RWPE2 (cell line): ENCODE measurements at places on chromosomes 6 and 20.
A peak's percentile ranks its signal among the peaks of the same experiment; 100 is the strongest.

GRCh38 chr6:134196568-134197193, 121.2 kb downstream of the SGK1 start:
- H3K27me3 ChIP-seq = no peaks in the 10 kb centered on the region
- no peaks in the 10 kb centered on the region for H3K4me1 ChIP-seq
- no peak overlapping the region for H3K27ac ChIP-seq
- no peak for DNase-seq
- H3K4me3 ChIP-seq = no peak overlapping the region

DNA sequence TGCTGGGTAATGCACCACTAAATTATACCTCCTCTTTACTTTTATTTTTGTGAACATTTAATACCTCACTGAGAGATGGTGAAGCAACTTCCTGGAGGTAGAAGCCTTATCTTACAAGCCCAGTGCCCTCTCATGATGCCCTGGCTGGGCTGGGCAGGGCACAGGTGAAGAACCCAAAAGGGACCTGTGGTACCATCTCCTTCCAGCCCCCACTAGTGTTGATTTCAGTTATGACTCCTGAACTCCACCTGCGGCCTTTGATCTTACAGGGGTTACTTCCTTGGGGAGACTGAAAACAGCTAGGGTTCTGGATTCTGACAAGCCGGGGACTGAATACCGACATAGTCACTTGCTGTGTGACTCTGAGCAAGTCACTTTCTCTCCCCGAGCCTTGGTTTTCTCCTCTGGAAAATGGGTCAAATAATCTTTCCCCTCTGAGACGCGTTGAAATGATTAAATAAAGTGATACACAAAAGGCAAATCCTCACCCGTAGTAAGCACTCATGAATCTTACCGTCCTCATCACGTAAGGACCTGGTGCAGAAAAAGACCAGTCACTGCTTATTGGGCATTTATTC, 1.2 kb downstream of the SLC13A3 start:
- no peak for DNase-seq
- H3K27ac ChIP-seq = no peak overlapping the region
- no peaks in the 10 kb centered on the region for H3K4me1 ChIP-seq
- no peaks in the 10 kb centered on the region for H3K36me3 ChIP-seq
- peaks cover 11% of the 10 kb centered on the region for H3K27me3 ChIP-seq
- H3K4me3 ChIP-seq = no peak overlapping the region

- no peaks in the 10 kb centered on the region for H3K4me1 ChIP-seq
- no peak overlapping the region for H3K4me3 ChIP-seq
- no peak overlapping the region for H3K27ac ChIP-seq
- no peak for DNase-seq
- no peaks in the 10 kb centered on the region for H3K36me3 ChIP-seq
Observed at GRCh38 chr6:157226026-157226625, 97.2 kb downstream of the TMEM242 start.

DNA sequence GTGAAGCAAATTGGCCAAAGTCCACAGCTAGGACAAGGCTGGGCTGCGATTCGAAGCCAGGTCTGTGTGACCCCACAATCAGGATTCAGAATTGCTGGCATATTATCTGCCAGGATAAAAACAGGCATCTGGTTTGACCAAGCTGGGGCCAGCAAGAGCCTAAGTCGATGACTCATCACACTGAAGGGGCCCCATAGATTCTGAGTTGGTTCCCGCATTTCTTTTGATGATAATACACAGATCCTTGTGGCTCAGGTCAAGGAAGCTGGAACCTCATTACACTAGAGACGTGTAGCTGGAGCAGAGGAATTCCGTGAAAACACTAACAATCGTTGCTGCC, 6.5 kb downstream of the KCNB1 start:
- H3K27ac ChIP-seq = no peak overlapping the region
- H3K36me3 ChIP-seq = no peaks in the 10 kb centered on the region
- H3K27me3 ChIP-seq = peaks cover 17% of the 10 kb centered on the region
- no peak overlapping the region for H3K4me3 ChIP-seq
- DNase-seq = no peak

DNA sequence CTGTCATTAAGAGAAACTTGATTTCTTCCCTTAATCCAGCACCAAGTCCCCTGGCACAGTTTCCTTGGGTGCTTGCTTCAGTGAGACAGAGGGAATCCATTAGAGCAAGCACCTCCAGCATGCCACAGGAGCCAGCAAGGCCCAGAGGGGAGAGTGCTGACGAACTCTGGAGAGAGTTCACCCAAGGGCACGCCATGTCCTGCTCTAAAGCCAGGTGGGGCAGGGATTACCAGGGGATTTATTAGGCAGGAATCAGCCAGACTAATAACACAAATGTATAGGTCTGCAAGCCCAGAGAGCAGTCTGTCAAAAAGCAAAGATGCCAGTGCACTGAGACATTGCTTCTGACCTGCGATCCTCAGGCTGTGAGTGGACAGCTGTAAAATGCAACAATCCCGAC, 155.4 kb upstream of the SYNDIG1 start:
- H3K36me3 ChIP-seq = no peaks in the 10 kb centered on the region
- no peak overlapping the region for H3K27ac ChIP-seq
- H3K27me3 ChIP-seq = no peaks in the 10 kb centered on the region
- no peak overlapping the region for H3K4me3 ChIP-seq
- DNase-seq = no peak

GRCh38 chr6:112037783-112038216, 16.1 kb upstream of the CCN6 start:
- no peak for DNase-seq
- H3K4me1 ChIP-seq = peaks cover 3% of the 10 kb centered on the region
- H3K27ac ChIP-seq = no peak overlapping the region
- H3K36me3 ChIP-seq = no peaks in the 10 kb centered on the region
- no peaks in the 10 kb centered on the region for H3K27me3 ChIP-seq

DNA sequence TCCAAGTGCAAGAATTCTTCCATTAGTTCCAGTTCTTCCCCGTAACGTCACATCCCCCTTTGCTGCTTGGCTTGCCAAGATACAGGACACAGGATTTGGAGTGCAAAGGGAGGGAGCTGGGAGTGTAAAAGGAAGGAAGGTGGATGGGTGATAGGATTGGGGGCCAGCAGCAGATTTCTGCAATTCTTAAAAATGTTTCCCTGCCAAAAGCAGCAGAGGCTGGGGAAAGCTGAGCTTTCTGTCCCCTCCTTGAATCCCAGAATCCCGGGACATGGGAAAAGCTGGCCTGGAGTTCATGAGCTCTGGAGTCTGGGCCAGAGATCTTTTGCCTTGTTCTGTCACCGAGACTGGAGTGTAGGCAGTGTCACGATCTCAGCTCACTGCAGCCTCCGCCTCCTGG, 60.0 kb upstream of the EPB41L1 start:
- no peak overlapping the region for H3K4me3 ChIP-seq
- H3K27ac ChIP-seq = no peak overlapping the region
- no peaks in the 10 kb centered on the region for H3K27me3 ChIP-seq
- H3K4me1 ChIP-seq = peaks cover 23% of the 10 kb centered on the region

DNA sequence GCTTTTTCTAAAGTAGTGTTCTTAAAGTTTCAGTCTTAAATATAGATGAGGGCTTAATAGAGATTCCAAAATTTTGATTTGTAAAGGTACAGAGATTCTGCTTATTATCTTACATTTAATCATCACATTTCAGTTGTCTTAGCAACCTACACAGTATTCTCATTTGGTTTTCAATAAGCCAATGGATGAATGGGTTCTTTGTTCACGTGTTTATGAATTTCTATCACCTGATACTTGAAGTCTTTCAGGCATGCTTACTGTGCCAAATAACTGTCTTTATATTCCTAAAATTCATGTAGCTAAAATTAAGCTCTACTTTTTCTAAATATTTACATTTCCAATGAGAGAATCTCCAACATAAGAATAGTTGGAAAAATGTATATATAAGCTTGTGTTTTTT, 152.7 kb downstream of the EYA4 start:
- no peak for DNase-seq
- H3K4me1 ChIP-seq = no peaks in the 10 kb centered on the region
- no peaks in the 10 kb centered on the region for H3K36me3 ChIP-seq
- no peak overlapping the region for H3K4me3 ChIP-seq
- H3K27ac ChIP-seq = no peak overlapping the region

DNA sequence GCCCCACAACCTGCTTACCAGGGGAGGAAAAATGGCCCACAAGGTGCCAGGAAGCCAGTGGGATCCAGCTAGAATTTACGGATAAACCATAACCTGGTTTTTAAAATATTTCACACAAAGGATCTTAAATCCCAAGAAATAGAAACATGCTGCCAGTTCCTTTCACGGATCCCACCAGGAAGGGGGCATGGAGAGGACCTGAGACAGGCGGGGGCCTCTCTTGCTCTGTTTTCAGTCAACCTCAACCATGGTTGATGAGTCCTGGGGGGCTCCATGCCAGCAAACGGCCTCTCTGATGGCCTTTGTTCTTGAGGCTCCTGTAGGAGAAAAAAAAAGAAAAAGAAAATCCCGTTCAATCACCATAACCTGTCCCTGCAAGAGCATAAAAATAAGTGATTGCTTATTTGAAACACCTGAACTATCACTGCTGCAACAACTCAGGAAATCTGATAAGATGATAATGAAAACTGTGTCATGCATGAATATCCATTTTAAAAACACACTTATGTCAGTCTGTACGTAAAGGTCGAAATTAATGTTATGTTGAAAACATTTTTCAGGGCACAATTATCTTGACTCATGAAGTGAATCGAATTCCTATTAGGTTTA, 125.8 kb upstream of the CST7 start:
- no peaks in the 10 kb centered on the region for H3K27me3 ChIP-seq
- H3K4me3 ChIP-seq = no peak overlapping the region
- DNase-seq = peak; percentile 13
- H3K27ac ChIP-seq = no peak overlapping the region

- no peak overlapping the region for H3K27ac ChIP-seq
- peaks cover 27% of the 10 kb centered on the region for H3K36me3 ChIP-seq
- peaks cover 5% of the 10 kb centered on the region for H3K4me1 ChIP-seq
- no peaks in the 10 kb centered on the region for H3K27me3 ChIP-seq
- no peak for DNase-seq
Observed at GRCh38 chr6:29941016-29941415, 1.3 kb upstream of the HLA-A start.

DNA sequence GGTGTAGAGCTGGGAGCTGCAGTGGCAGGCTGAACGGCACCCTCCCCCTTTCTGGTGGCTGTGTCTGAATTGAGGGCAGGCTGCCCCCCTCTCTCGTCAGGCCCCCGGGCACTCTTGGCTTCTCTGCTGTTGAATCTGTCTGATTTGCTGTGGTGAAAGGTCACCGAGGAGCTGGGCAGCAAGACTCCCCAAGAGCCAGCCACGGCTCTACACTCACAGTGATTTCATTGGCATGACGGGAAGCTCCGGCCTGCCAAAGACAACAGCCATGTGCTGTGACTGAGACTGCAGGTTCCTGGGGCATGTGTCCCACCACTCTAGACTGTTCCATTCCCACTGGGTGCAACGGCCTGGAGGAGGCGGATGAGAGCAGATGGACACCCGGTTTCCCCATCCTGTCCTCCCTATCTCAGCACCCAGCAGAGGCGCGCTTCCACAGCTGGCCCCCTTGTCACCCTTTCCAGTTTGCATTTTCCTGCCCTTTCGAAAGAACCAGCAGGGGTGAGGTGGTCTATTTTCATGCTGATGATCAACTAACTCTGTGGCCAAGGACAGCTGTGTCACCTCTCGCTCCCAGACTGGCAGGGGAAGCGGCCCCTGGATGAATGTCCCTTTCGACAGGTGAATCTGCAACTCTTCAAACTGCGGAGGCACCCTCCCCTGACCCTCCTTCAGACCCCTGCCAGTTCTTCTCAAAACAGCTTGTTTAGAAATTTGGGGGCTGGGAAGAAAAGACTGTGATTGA, 2.2 kb downstream of the APCDD1L start:
- H3K4me1 ChIP-seq = peaks cover 4% of the 10 kb centered on the region
- no peak overlapping the region for H3K27ac ChIP-seq
- peak; percentile 73 for DNase-seq
- no peaks in the 10 kb centered on the region for H3K36me3 ChIP-seq

DNA sequence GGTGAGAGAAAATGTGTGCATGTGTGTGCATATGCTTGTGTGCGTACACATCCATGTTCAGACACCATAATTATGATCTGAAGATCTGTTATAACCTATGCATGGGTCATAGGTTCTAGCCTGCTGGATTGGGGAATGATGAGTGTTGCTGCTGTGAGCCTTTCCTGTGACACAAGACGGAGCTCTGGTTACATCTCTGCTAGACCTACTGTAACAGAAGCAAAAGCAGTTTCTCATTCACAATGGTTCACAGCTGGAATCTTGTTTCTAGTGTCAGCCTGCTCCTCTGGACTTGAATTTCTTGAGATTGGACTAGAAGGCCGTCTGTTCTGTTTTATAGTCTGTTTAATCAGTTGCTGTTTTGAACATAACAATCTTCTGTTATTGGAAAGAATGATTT, 40.1 kb downstream of the DEFB114 start:
- H3K27me3 ChIP-seq = no peaks in the 10 kb centered on the region
- DNase-seq = no peak
- no peak overlapping the region for H3K27ac ChIP-seq

- no peaks in the 10 kb centered on the region for H3K4me1 ChIP-seq
- H3K27me3 ChIP-seq = peaks cover 86% of the 10 kb centered on the region
- no peaks in the 10 kb centered on the region for H3K36me3 ChIP-seq
- no peak overlapping the region for H3K27ac ChIP-seq
- no peak overlapping the region for H3K4me3 ChIP-seq
Observed at GRCh38 chr20:60804240-60804917, 447.7 kb upstream of the CDH4 start.

DNA sequence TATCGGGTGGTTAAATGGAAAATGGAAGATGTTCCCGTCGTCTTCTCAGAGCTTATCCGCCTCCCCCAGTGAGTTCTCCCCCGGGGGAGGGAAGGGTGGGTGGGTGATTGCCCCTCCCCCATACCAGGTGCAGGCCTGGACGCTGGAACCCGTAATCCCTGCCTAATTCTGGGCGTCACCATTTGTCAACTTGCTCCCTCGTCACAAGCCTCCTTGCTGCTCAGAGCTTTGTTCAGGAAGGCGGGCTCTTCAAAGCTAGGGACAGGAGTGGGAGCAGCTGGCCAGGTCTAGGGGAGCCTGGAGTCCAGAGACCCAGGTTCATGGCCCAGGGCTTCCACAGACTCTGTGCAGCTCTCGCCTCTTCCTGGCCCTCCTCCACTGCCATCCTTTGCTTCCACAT, 25.6 kb downstream of the CDH22 start:
- no peaks in the 10 kb centered on the region for H3K27me3 ChIP-seq
- no peak overlapping the region for H3K4me3 ChIP-seq
- no peaks in the 10 kb centered on the region for H3K36me3 ChIP-seq
- DNase-seq = peak; percentile 69
- no peaks in the 10 kb centered on the region for H3K4me1 ChIP-seq

DNA sequence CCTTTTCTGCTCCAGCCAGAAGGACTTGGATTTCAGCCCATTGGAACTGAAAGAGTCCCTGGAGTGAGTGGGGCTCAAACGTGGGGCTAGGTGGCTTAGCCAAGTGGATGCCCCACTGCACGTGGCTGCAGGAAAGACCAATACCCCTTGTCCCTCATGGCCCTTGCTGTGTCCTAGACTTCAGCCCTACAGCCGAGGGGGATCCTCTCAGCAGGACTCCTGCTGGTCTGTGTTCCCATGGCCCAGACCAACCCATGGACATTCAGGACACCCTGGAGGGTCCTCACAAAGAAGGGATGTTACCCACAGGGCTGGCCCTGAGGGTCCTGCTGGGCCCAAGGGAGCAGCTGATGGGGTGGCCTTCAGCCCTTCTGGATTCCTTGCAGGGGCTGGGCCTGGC, 30.0 kb upstream of the PHACTR3 start:
- no peaks in the 10 kb centered on the region for H3K36me3 ChIP-seq
- no peak overlapping the region for H3K27ac ChIP-seq
- no peaks in the 10 kb centered on the region for H3K4me1 ChIP-seq
